ENCODE measurements at places on chromosomes 1 and 21. TPM values are rescaled to one million over a fixed set of nuclear protein-coding genes. Genes with fewer than 3 reads are reported as not detected.
A peak's percentile ranks its signal among the peaks of the same experiment; 100 is the strongest.

DNA sequence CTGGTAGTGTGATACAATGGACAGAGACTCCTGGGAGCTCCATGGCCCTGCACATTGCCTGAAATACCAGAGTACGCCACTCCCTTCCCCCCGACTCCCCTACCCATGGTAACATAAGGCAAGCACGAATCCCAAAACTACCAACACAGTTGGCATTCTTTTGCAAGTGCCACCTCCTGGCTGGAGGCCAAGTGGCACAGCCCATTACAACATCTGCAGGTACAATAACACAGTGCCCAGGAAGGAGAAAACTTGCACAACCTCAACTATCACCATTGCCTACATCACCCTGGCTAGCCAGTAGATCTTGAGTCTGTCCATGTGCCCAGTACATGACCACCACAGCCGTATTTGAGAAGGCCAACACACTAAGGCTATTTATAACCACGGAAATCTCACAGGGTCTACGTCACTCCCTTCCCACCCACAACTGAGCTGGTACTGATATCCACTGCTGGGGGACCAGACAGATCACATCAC lies 11.7 kb downstream of the ADAMTS1 start:
- DNase-seq: no peak

- DNase-seq: no peak
These were observed 111.2 kb upstream of the ADGRL2 start for GRCh38 chr1:81689531-81689941.

- DNase-seq: no peak
These were observed 56.2 kb upstream of the PRRC2C start for GRCh38 chr1:171429137-171429536.

GRCh38 chr1:230704830-230705229 lies 9.1 kb downstream of the AGT start:
- no peak for DNase-seq

DNA sequence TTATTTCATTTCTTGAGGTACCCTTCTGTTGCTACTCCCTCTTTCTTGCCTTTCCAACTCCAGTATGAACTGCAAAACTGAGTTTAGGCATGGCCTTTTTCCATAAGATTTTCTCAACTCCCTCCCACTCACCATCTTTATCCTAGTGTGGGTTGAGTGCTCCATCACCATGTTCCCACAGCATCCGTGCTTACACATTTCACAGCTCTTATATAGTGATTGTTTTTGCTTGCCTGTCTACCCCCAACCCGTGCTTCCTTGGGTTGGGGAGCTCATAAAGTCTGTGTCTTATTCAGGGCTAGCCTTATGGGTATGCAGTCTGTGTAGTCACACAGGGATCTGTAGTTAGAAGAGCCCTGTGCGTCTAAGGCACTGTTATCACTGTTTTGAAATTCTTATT lies 68.2 kb upstream of the CCDC190 start:
- DNase-seq: no peak

DNA sequence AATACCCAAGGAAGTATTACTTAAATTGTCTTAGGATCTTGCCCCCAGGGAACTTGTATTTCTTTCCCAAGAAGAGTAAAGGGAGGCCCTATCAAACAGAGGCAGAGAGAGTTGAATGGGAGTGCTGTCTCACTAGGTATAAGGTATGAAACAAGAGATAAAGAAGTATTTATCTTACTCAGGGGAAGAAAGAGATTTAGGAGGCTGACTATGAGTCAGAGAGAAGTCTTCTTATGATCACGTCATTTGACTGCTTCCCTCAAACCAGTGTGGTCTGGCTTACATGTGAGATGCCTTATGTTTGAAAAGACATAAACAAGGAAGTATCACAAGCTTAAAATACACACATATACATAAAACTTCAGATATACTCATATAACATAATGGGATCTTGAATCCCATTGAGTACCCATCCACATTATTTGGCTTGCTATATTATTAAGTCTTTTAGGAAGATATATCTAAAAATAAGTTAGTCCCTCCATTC lies 29.6 kb downstream of the DUSP10 start:
- peak; percentile 70 for DNase-seq

DNA sequence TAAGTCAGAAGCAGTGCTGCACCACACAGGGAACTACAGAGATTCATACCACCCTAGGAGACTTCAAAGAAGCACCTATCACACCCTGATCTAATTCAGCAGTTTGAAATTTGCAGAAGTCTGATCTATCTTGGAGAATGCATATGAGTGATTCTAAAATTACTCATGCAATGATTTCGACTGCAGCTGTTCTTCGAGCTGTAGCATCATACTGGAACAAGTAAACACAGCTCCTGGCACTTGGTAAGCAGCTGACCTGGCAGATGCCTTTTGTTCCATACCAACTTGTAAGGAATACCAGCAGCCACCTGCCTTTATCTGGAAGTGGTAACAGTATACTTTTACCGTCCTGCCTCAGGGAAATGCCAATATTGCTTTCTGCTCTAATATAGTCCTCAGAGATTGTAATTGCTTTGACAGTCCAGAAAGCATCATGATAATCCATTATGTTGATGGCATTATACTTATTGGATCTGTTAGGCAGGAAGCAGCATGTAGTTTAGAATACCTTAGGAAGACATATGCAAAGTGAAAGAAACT lies 25.7 kb downstream of the AADACL4 start:
- peak; percentile 54 for DNase-seq

GRCh38 chr1:45952072-45952471 lies 148.7 kb downstream of the MAST2 start:
- DNase-seq: peak; percentile 92

GRCh38 chr1:202029171-202029665 lies 18.8 kb downstream of the ELF3 start:
- peak; percentile 86 for DNase-seq

DNA sequence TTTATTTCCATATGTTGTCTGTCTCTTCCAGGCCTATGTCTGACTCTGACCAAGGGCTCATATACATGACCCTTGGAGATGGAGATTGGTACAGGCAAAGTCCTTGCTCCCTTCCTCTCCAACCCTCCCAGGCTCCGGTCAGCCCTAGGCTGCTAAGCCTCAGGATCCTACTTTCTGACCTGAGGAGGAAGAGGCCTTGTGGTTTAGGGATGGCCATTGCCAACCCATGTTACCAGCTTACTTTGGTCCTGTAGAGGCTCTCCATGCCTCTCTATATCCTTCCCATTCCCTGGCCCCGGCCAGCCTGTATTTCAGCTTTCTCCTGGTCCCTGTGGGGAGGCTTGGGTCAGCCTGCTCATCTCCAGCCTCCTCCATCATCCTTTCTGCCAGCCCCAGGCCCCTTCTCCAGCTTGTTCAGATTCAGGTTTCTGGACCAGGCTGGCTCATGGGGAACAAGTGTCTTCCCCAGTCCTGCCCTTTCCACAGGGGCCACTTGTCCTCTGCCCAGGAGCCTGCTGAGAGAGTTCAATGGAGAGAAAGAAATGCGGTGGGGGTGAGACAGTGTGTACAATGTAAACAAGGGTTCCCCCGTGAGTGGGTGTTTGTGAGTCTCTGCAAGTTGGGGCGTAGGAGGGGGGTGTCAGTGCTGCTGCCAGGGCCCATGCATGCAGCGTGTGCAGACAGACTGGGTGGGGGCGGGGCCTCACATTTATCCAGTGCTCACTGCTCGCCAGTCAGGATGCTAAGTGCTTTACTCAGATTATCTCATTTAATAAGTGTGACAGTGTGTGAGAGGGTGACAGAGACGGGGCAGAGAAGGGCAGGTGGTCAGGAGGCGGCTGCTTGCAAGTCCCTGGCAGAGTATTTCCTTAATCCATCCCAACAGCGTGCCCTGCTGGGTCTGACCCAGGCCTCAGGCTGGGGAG lies 31.3 kb upstream of the FOXO6 start:
- DNase-seq: no peak

GRCh38 chr1:210223226-210223904 lies 9.2 kb upstream of the SERTAD4 start:
- DNase-seq: no peak

DNA sequence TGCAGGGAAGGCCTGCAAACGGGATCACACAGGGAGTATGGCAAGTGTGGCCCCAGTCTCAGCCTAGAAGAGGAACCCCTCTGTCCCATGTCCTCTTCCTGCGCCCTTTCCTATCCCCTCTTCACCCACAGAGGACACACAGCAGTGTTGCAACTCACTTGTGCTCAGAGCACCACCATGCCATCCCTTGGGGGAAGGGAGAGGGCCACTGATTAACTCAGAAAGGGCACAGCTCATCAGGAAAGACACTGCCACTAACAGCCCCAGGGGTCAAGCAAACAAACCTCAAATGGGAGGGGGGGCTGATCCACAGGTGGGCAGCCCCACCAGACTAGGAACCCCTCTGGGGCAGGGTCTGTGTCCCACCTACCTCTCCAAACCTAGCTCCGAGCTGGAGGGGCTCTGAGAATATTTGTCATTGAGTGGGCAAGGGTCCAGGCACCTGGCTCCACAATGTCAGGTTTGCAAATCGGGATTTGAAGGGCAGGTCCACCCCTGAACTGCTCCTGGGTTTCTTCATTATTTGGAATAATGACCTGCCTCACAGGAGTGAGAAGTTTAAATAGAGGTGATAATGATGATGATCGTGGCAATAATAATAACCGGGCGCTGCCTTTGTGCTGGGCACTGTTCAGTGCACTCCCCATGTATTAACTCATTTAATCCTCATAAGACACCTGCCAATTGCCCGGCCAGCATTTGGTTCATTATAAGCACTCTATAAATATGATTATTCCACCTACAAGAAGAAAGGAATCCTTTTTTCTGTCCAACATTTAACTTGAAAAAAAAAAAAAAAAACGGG lies 1.0 kb downstream of the ALDH4A1 start:
- no peak for DNase-seq

DNA sequence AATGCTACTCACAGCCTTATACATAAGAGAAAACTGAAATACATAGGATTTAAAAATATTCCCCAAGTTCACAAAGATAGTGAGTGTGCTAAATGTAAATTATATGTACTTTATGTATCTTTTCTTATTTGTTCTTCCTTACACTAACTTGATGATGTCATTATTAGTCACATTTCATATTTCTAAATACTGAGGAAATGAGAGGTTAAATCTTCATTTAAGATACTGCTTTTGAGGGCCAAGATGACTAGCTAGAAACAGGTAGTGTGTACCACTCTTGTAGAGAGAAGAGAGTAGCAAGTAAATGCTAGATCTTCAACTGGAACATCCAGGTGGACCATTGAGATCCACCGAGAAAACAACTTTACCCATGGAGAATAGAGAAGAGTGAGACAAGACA lies 29.8 kb downstream of the PYHIN1 start:
- DNase-seq: peak; percentile 15

DNA sequence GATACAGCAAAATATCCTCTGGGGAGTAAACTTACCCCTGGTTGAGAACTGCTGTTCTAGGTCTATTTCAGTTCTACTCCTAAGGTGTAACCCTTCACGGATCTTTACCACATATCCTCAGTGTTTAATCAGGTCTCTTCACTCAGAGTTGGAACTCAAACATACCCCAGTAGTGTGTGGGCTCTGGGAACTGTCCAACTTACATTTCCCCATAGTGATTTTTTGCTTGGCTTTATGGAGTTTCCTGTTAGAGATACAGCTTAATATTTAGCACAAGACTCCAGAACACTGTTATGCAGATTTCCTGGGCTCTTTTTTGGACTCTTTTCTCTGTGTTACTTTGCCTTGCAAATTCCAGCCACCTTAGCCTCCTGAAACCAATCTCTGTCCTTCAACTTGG lies 26.7 kb upstream of the LIN9 start:
- DNase-seq: no peak

- peak; percentile 44 for DNase-seq
These were observed 328.5 kb upstream of the RUNX1 start for GRCh38 chr21:35377505-35378090.

DNA sequence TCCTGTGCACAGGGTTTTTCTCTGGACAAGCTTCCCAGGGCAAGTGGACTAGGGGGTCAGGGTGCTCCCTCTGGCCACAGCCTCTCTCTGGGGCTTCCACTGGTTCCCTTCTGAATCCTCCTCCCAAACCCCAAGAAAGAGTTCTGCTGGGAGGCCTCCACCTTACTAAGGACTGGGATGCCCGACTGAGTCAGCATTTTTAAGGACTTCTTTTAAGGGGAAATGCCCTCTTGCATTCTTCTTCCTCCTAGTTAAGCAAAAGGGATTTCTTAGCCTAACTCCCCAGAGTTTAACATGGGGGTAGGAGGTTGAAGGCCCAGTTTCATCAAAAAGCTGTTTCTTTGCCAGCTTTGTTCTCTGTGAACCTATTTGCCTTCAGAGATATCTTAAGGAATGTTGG lies 99.7 kb upstream of the KRTAP19-8 start:
- no peak for DNase-seq

- DNase-seq: peak; percentile 54
These were observed 1.2 kb downstream of the MAN1A2 start for GRCh38 chr1:117368116-117369108.

DNA sequence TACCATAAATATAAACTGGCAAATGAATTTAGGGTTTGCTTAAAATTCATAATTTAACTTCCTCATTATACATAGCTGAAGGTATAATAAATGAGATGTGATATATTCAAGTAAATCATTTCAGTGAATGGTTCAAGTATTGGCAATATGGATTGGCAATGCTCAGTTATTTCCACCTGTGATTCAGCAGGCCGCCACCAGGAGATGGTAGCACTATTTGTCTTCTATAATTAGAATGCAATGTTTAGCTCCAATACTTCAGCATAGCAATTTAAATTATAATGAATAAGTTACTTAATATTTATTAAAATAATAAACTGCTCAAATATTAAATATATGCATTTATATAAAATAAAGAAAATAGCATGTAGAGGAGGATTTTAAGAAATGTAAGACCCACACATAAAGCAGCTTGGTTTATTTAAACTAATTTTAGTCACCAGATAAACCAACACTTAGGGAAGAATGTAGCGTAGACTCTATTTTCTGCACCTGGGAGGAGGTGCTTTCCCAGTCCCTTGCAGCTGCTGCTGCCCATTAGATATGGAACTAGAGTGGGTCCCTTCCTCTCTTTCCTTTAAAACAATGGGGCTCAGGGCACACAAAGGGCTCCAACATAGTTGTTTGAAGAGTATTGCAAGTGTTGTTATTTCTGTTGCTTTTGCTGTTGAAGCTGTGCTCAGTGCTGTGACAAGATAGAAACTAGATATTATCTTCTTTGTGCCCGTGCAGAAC lies 62.1 kb downstream of the PLPPR4 start:
- DNase-seq: no peak

DNA sequence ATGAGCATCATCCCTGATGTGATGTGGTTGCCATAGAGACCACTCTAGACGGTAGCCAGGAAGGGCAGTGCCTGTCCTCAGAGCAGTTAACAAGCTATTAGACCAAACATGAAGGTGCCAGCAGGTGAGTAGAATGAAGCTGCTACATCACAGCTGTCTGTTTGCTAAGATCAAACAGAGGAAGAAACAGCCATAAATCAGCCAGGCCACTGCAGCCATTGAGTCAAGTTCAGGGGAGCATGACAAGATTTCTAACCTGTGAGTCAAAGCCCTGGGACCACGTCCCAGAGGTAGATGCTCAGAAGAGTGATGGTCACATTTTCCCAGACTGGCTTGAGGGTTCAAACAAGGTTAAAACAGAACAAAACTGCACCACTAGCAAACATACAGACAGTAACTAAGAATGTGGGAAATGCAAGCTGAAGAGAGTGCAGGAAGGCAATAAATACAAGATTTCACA lies 450.6 kb upstream of the DAB1 start:
- DNase-seq: no peak

DDI2 gene
- total RNA-seq: 14.4 TPM

MCOLN2 gene
- total RNA-seq: 2.5 TPM

RNPC3 gene
- total RNA-seq: 8.1 TPM

SERPINC1 gene
- total RNA-seq: not detected

BARHL2 gene
- total RNA-seq: not detected

KHDC4 gene
- total RNA-seq: 22.7 TPM

ZNF436 gene
- total RNA-seq: 11.8 TPM

TEDDM1 gene
- total RNA-seq: not detected

SV2A gene
- total RNA-seq: 3.4 TPM

GNAT2 gene
- not detected for total RNA-seq

CLCA4 gene
- total RNA-seq: not detected

ATAD3A gene
- total RNA-seq: 59.5 TPM

All from foreskin keratinocyte (primary cell).